Activated CD4-positive, alpha-beta T cell treated with anti-CD3 and anti-CD28 coated beads, Interleukin-10, Interleukin-2, amounts not matched to agents 100 ng/mL and 50 ng/mL, durations not matched to agents 16 hours and 8 hours (primary cell): ENCODE measurements at places on chromosomes 1 and 21.

DNA sequence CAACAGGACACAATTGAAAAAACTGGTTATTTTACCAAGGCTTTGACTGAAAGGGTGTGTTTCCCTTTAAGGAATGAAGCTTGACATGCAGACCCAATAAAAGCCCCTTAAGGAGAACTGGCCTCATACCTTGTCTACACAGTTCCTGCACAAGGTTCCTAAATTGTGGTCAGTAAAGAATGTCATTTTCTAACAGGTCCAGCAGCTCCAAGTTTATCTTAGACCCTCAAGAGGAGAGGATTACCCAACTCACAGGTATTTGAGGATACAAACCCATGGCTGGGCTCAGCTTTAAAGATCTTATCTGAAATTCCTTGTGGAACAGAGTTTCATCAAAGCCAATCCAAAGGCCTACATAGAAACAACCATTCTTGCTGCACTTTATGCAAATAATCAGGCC is 31.4 kb upstream of the CBR3 start:
- no peak for DNase-seq

DNA sequence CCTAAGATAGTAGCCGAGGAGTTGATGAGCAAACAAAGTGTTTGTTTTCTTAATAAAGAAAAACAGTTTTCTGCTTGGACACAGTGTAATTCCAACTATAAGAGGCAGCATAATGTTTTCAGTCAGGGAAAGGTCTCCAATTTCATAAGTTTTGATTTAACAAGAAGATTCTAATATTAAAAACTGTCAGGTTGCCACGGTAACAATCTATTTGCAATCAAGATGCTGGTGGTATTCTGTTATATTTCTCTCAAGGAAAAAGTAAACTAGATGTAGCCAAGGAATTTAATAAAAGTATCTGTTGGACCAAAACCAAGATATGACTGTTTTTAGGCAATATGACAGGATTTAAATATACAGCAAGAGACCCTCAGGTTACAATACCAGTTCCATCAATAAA is 211.7 kb downstream of the SMYD3 start:
- DNase-seq: no peak

- no peak for DNase-seq
These were observed 48.6 kb upstream of the EXO1 start for GRCh38 chr1:241799416-241799815.

GRCh38 chr21:36915014-36915695 is 51.3 kb downstream of the HLCS start:
- DNase-seq: no peak

- DNase-seq: no peak
These were observed 153.1 kb downstream of the PSMG1 start for GRCh38 chr21:39029900-39030884.

DNA sequence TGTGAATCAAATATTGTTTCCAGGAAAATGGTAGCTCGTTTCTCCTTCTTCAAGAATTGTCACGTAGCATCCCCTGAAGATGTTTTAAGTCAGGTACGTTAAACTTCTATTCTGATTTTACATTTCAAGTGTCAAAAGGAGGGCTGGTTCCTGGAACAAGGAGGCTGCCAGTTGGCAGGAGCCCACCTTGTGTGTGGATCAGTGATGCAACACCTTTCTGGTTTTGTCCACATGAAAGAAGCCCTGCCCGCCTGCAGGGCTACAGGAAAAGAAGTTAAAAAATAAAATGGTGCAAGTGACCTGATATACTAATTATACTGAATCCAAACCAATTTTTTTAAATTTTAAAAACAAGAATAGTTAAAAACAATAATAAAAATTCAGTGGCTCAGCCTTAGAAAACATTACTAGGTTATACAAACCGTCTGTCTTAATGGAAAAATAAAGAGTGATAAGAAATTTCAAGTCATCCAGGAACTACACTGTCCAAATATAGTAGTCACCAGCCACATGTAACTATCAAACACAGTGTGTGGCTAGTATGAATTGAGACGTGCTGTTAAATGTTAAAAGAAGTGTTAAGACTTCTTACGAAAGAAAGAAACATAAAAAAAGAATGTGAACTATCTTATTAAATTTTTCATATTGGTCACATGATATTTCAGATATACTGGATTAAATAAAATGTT is 123.1 kb downstream of the APP start:
- no peak for DNase-seq

GRCh38 chr1:183808296-183809027 is 3.5 kb downstream of the RGL1 start:
- DNase-seq: no peak

DNA sequence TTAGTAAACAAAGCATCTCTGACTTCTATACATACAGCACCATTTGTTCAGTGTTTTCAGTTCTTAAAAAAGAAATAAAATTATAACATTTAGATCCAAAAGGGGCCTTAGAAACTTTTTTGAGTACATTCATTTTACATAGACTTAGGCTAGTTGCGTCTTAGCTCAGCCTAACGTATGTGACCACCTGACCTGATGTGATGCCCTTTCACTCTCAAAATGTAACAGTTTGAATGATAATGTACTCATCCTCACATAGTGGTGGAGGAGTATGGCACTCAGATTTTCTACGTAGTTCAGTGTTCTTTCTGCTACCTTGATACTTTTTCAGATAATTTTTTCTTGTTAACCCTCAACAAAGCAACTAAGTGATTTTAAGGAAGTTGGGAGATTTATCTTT is 43.4 kb downstream of the RPRD2 start:
- DNase-seq: no peak

GRCh38 chr1:181142096-181142958 is 53.8 kb downstream of the IER5 start:
- peak; percentile 93 for DNase-seq

- no peak for DNase-seq
These were observed 9.9 kb upstream of the ARF1 start for GRCh38 chr1:228072658-228073043.
